ENCODE measurements at places on chromosomes 3 and 15. TPM values are rescaled to one million over a fixed set of nuclear protein-coding genes. Genes with fewer than 3 reads are reported as not detected.

The MINAR1 gene
- total RNA-seq = 1.3 TPM

The DPH3 gene
- 20.2 TPM for total RNA-seq

The AMOTL2 gene
- 102 TPM for total RNA-seq

The FAM131A gene
- 35.1 TPM for total RNA-seq

The TM6SF1 gene
- 19.9 TPM for total RNA-seq

The SEMA6D gene
- 13.8 TPM for total RNA-seq

The PLCB2 gene
- 3.1 TPM for total RNA-seq

The EBLN2 gene
- 9.3 TPM for total RNA-seq

GRCh38 chr3:50572801-50573371 lies 3.6 kb downstream of the HEMK1 start:
- no peak overlapping the region for H3K4me3 ChIP-seq
- no peak for DNase-seq
- H3K4me1 ChIP-seq = peaks cover 38% of the 10 kb centered on the region
- peaks cover 2% of the 10 kb centered on the region for H3K36me3 ChIP-seq
- no peaks in the 10 kb centered on the region for H3K27me3 ChIP-seq
- H3K27ac ChIP-seq = peak overlapping the region; percentile 0

GRCh38 chr3:185733980-185734724 lies 90.7 kb downstream of the IGF2BP2 start:
- DNase-seq = peak; percentile 54
- H3K36me3 ChIP-seq = no peaks in the 10 kb centered on the region
- H3K4me3 ChIP-seq = no peak overlapping the region
- no peaks in the 10 kb centered on the region for H3K4me1 ChIP-seq
- no peaks in the 10 kb centered on the region for H3K27me3 ChIP-seq

DNA sequence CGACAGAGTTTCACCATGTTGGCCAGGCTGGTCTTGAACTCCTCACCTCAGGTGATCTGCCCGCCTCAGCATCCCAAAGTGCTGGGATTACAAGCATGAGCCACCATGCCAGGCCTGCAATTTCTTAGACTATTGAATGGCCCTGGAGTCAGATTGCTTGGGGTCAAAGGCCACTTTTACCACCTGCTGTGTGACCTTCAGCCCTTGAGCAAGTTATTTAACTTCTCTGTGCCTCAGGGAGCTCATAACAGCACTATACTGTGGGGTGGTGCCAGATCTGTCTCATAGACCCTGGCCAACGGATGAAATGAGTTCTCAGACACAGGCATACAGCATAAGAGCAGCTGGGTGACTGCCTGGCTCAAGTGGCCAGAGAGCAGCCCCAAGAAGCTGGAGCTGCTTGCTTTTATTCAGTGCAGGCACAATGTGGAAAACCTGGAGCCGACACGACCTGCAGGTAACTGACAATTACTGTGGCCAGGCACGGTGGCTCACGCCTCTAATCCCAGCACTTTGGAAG lies 44.9 kb upstream of the FURIN start:
- no peak overlapping the region for H3K27ac ChIP-seq
- H3K4me1 ChIP-seq = peaks cover 1% of the 10 kb centered on the region
- no peak overlapping the region for H3K4me3 ChIP-seq
- H3K27me3 ChIP-seq = no peaks in the 10 kb centered on the region

DNA sequence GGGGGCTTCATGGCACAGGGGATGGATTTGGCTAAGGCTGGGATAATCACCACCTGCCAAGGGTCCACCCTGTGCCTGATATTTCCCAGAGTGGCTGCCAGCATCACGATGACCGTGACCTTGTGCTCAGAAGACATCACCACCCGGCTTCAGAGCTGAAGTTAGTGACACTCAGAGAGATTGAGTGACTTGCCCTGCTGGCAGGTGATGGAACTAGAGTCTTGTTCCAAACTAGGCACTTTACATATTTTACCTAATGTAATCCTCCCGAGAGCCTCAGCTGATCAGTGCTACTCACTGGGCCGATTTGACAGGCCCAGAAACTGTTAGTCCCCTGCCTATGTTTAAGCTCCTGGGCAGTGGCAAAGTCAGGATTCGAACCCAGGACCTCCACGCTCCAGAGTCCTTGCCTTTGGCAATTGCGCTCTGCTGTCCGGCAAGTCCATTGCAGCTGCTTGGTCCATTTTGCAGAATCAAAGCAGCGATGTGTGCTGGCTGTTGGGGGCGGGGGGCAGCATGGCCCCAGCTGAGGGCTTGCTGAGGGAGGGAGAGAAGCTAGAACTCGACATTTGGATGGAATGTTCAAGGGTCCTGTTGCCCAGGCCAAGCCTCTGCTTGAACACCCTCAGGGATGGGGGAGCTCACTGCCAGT lies 74.8 kb upstream of the GATA2 start:
- H3K4me3 ChIP-seq = no peak overlapping the region
- no peak overlapping the region for H3K27ac ChIP-seq
- no peaks in the 10 kb centered on the region for H3K27me3 ChIP-seq

DNA sequence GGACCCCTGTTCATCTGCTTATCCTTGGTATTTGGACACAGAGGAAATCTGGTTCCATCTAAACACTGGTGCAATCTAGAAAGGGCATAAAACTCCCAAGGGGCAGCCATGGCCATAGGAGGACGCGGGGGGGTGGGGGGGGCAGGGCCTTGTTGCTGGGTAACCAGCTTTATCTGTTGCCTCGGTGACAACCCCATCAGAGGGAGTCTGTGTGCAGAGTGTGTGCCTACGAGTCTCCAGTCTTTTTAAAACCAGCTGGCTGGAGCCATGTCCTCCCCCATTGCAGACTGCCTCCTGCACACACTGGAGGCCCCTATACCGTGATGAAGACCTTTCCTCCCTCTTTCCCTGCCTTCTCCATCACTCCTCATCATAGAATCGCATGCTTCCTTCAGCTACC lies 26.4 kb upstream of the CORO2B start:
- H3K27ac ChIP-seq = no peak overlapping the region

DNA sequence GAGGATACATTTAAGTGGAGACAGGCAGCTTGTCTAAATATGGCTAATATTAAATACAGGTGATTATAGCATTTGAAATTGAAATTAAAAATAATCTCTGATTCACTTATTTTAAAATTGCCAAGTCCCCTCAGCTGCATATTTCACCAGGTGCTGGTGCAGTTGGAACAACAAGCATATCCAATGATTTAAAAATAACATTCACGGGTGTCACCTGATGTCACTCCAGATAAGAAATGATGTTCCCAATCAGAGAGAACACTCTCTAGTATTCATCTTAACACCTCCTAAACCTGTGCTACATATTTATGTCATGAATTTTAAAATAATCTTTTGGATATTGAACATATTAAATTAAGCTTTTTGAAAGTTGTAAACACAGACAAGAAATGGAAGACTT lies 249.9 kb downstream of the CADM2 start:
- no peaks in the 10 kb centered on the region for H3K36me3 ChIP-seq
- no peak for DNase-seq
- H3K4me3 ChIP-seq = no peak overlapping the region
- H3K27me3 ChIP-seq = no peaks in the 10 kb centered on the region

- H3K27me3 ChIP-seq = no peaks in the 10 kb centered on the region
- no peak overlapping the region for H3K27ac ChIP-seq
- no peak overlapping the region for H3K4me3 ChIP-seq
- no peaks in the 10 kb centered on the region for H3K4me1 ChIP-seq
- DNase-seq = no peak
- no peaks in the 10 kb centered on the region for H3K36me3 ChIP-seq
Measured at GRCh38 chr3:25178672-25179071, 249.4 kb upstream of the RARB start.

DNA sequence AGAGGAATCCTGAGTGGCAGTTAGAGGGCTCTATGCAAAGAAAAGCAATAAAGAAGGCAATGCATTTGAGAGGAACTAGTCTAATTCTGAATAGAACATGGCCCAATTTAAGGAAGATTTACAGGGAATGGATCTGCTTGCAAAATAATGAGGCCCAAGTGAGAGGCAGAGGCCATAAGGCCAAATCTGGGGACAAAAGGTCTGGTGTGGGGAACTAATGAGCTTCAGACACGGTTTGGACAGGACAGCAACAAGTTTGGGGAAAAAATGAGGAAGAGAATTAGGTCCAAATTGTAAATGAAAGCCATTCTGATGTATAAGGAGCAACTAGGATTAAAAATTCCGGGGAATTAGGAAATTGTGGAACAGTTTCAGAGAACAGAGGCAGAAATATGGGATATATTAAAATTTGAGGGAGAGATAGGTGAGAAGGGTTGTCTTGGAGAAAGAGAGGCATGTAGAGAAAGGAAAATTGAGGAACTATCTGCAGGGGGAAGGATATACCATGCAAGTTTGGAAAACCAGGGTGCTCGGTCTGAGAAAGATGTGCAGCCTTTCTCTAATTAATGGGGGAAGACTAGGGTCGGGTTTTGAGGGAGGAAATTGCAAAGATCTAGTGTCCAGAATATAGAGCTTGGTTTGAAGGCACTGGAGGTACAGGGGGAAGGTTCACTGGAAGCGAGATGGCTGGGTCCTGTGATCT lies 73.8 kb downstream of the RBPMS2 start:
- DNase-seq = no peak
- peak overlapping the region; percentile 92 for H3K27ac ChIP-seq
- H3K4me1 ChIP-seq = peaks cover 55% of the 10 kb centered on the region

DNA sequence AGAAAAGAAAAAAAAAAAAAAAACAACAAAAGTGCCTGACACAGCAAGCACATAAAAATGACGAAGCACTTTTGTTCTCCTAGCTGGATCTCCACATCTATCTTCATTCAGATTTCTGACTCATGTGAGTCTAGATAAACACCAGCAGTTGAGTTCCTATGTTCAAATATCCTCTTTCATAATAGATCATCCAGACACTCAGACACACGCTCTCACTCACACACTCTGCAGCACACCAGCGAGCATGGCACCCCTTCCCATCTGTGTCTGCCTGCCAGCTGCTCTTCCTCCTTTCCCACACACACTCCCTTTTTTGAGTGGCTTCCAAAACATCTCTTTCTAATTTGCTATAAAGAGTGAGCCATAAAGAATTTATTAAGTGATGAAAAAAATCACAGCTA lies 19.8 kb upstream of the CELF6 start:
- H3K36me3 ChIP-seq = peaks cover 16% of the 10 kb centered on the region
- no peak overlapping the region for H3K4me3 ChIP-seq
- no peak for DNase-seq
- H3K27me3 ChIP-seq = no peaks in the 10 kb centered on the region

GRCh38 chr3:94234177-94234788 lies 171.4 kb downstream of the NSUN3 start:
- H3K36me3 ChIP-seq = no peaks in the 10 kb centered on the region
- H3K4me3 ChIP-seq = no peak overlapping the region
- DNase-seq = no peak
- H3K27me3 ChIP-seq = no peaks in the 10 kb centered on the region
- no peaks in the 10 kb centered on the region for H3K4me1 ChIP-seq

GRCh38 chr3:70532806-70533205 lies 220.4 kb upstream of the MDFIC2 start:
- H3K27me3 ChIP-seq = no peaks in the 10 kb centered on the region
- no peak overlapping the region for H3K4me3 ChIP-seq
- no peaks in the 10 kb centered on the region for H3K36me3 ChIP-seq
- H3K27ac ChIP-seq = no peak overlapping the region
- DNase-seq = no peak
- H3K4me1 ChIP-seq = peaks cover 34% of the 10 kb centered on the region

DNA sequence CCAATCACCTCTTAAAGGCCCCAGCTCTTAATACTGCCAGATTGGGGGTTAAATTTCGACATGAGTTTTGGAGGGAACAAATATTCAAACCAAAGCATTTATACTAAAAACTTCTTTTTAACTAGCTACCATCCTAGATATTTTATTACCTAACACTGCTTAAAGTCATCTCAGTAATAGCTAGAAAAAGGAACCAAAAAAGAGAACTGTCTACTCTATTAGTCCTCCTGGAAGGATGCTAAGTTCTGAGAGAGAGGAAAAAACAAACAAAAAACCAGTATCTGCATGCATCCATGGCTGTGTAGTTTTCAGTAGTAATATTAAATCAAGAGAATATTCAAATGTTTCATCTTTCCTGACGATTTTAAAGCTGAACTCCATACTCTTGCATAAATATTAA lies 5.8 kb downstream of the CPOX start:
- no peaks in the 10 kb centered on the region for H3K27me3 ChIP-seq
- no peak overlapping the region for H3K4me3 ChIP-seq
- H3K36me3 ChIP-seq = no peaks in the 10 kb centered on the region
- H3K4me1 ChIP-seq = peaks cover 7% of the 10 kb centered on the region
- no peak overlapping the region for H3K27ac ChIP-seq

DNA sequence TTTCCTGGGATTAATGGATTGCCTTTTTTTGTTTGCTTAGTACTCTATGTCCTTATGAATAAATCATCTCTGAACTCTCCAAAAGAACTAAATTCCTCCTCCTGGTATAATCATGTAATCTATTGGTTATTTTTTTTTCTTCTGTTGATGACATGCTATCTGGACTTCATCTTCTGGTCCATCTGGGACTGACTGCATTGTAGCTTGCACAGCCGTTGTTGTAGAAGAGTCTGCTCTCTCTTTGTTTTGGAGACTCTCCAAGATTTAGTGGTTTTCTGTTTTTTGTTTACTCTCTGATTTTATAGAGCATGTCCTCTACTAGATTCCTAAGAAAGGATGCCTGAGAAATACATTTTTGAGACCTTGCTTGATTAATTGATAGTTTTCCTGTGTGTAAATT lies 19.1 kb downstream of the IREB2 start:
- H3K4me1 ChIP-seq = peaks cover 65% of the 10 kb centered on the region
- no peak overlapping the region for H3K4me3 ChIP-seq
- H3K27ac ChIP-seq = no peak overlapping the region
- no peaks in the 10 kb centered on the region for H3K36me3 ChIP-seq
- no peaks in the 10 kb centered on the region for H3K27me3 ChIP-seq

- H3K4me3 ChIP-seq = peak within 1 kb of the TSS; percentile 53
- H3K27me3 ChIP-seq = no peaks in the 10 kb centered on the region
- H3K36me3 ChIP-seq = no peaks in the 10 kb centered on the region
- H3K27ac ChIP-seq = peak within 1 kb of the TSS; percentile 47
- peak; percentile 93 for DNase-seq
Measured at GRCh38 chr15:70892002-70892911, at the start of the genes LRRC49 and THAP10. Gene LRRC49 (plus strand): TSS chr15:70892826. CDS start chr15:70892895, 69 bp downstream. Gene THAP10 (minus strand): TSS chr15:70892433. CDS start chr15:70892272, 161 bp downstream.

GRCh38 chr15:44435893-44436667 lies 8.7 kb downstream of the CTDSPL2 start:
- H3K4me3 ChIP-seq = no peak overlapping the region
- no peaks in the 10 kb centered on the region for H3K36me3 ChIP-seq
- DNase-seq = no peak
- H3K27ac ChIP-seq = no peak overlapping the region
- H3K4me1 ChIP-seq = peaks cover 5% of the 10 kb centered on the region

DNA sequence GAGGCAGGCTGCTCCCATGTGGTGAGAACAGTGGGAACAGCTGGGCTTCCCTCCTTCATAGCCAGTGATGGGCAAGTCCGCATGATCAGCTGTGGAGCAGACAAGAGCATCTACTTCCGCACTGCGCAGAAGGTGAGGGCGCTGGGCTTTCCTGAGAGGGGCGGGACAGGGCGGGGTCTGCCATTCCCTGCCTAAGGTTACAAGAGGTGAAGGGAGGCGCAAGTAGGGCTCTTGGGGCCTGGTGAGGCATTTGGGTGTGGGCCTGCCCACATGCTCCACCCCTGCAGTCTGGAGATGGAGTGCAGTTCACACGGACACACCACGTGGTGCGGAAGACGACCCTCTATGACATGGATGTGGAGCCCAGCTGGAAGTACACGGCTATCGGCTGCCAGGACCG lies 10.6 kb upstream of the JMJD7 start:
- H3K27ac ChIP-seq = no peak overlapping the region
- H3K36me3 ChIP-seq = peaks cover 53% of the 10 kb centered on the region
- no peaks in the 10 kb centered on the region for H3K27me3 ChIP-seq
- H3K4me3 ChIP-seq = no peak overlapping the region
- H3K4me1 ChIP-seq = no peaks in the 10 kb centered on the region
